HL-60 (cell line): ENCODE measurements at places on chromosomes 3 and 15.

DNA sequence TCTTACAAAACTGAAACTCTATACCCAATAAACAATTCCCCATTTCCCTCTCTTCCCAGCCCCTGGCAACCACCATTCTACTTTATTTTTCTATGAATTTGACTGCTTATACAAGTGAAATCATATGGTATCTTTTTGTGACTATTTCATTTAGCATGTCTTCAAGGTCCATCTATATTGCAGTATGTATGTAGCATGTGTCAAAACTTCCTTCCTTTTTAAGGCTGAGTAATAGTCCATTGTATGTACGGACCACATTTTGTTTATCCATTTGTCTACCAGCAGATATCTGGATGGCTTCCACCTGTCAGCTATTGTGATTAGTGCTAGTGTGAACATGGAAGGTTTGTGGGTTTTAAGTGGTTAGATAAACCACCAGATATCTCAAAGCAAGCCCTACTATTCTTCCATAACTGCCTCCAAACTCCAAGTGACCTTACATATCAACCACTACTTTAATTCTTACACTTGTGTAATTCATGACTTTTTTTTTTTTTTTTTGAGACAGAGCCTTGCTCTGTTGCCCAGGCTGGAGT, 134.7 kb downstream of the TMCC1 start:
- DNase-seq, result no peak

GRCh38 chr15:77183066-77183465, 112.2 kb upstream of the TSPAN3 start:
- DNase-seq, result no peak

- no peak for DNase-seq
Measured at GRCh38 chr3:53218131-53218530, 37.7 kb downstream of the TKT start.

DNA sequence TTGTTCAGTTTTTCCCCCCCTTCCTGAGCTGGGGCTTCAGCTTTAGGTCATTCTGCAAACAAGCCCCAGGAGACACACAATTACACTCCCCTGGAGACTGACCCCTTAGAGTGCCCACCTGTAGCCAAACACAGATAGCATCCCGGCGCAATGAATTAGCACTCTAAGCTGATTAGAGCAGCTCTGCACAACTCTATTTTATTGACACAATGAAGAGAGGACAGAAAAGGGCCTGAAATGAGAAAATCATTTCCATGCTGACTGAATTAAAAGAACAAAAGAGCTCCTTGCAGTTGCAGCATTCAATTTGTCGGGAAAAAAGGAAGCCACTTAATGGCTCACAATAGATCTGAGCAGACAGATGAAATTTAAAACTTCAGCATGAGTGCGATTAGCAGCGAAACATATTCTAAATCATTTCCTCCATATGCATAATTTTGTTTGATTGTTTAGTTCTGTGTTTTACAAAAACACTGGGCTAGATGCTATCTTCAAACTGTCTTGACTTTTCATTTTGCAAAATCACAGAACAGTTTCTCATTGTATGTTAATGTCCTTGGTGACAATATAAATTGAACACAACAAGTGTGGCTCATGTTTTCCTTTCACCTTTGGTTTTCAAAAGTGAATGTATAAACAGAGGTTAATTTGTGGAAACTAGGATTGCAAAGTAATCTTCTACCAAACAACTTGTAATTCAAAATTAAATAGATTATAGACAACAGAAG, 308.6 kb downstream of the MECOM start:
- no peak for DNase-seq

- DNase-seq, result no peak
Measured at GRCh38 chr3:176934698-176935097, 262.6 kb downstream of the TBL1XR1 start.

DNA sequence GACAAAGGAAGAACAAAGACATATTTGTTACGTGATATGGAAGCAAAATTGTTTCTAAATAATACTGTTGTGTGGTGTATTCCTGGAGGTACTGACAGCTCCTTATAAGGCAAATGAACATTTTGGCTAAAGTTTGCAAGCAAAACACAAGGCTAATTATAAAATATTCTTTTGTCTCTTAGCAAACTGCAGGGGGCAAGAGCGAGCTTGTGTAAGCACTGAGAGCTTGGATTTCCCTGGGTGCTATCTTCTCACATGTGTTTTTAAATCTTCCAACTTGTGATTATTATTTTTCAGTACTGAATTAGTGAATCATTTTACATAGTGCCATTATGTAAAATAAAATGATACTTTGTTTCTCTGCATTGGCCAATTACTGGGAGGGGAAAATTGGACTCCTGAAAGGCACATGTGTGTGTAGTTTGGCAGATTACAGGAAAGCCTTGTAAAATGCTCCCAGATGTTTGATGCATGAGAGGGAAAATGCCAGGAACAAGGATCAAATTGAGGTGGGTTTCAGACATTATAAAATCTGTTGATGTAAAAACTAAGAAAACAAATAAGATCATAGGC, 611.5 kb downstream of the AGBL1 start:
- DNase-seq, result no peak

DNA sequence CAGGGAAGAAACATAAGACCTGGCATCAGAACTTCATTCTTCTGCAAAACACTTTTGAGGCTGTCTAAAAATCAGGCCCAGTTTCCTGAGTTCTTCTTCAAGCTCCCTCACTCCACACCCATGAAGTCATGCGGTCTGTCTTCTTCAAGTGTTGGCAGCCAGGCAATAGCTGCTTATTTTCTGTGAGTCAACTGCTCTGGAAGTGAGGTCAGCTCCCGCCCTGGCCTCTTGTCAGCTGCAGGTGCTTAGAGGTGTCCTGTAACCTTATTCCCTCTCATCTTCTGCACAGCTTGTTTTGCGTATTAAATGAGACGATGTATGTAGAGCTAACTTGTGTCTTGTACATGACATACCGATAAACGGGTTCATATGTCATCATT, 226.1 kb downstream of the ADAMTS17 start:
- no peak for DNase-seq

DNA sequence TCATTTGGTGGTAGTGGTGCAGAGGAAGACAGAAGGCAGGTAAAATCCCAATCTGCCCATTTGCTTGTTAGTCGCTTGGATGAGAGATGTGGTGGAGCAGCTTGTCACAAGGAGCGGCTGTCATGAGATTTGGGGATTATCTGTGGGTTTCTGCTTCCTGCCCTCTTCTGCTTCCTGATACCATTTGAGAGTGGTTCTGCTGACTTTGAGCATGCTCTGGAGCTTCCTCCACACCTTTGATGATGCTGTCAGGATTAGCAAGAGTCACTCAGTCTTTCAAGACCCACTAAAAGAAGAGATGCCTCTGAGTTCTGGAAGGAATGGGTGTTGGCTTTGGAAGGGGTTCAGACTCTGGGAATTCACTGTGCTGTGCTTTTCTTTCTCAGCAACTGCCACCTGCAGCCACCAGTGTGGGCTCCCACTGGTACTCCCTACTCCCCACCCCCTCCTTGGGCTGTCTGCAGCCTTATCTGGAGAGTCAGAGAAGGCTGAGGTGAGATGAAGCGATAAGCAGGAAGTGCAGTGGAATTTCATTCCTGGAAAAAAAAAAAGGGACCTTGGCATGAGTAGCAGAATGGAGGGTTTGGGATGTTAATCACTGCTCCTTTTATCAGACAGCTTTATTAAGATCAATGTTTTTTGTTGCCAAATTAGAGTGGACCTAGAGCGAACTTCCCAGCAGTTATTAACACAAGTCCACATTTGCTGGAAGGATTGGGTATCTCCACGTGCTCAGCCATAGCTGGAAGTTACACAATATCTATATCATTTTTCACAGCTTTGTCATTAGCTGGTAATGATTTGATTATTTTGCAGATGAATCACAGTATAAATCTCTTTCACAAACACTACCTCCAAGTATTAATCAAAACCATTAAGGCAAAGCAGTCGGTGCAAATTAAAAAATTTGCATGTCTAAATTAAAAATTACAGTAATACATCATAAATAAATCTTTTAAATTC, 233.0 kb upstream of the SATB1 start:
- DNase-seq, result no peak
